Heart left ventricle (tissue), 16 donors: ENCODE measurements at places on chromosomes 11 and 22.

- no peak for DNase-seq
These were observed 14.0 kb upstream of the MTCH2 start for GRCh38 chr11:47656260-47656885.

DNA sequence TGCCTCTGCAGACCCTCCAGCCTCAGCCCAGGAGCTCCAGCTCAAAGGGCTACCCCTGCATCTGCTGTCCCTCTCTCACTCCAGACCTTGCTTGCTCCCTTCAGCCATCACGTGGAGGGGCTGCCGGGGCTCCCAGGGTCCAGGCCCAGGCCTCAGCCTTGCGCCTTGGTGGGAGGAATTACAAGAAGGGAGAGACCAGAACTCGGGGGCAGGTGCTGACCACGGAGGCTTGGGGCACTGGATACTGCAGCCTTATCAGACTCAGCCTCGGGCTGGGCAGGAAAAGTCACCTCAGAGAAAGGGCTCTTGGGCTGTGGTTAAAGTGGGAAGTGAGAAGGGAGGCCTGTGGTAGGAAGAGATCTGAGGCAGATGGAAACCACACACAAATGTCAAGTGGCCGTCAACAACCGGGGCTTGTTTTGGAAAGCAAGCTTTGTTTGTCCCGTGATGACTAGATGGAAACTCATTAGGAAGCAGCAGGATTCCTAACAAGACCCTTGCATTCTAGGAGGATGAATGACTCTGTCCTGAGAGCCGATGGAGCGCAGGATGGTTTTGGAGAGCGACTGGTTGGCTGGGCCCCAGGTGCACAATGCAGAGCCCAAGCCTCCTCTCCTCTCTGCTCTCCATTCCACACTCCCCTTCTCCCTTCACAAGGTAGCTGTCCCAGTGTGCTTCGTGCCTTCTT is 1321.7 kb downstream of the TBC1D22A start:
- DNase-seq = no peak

DNA sequence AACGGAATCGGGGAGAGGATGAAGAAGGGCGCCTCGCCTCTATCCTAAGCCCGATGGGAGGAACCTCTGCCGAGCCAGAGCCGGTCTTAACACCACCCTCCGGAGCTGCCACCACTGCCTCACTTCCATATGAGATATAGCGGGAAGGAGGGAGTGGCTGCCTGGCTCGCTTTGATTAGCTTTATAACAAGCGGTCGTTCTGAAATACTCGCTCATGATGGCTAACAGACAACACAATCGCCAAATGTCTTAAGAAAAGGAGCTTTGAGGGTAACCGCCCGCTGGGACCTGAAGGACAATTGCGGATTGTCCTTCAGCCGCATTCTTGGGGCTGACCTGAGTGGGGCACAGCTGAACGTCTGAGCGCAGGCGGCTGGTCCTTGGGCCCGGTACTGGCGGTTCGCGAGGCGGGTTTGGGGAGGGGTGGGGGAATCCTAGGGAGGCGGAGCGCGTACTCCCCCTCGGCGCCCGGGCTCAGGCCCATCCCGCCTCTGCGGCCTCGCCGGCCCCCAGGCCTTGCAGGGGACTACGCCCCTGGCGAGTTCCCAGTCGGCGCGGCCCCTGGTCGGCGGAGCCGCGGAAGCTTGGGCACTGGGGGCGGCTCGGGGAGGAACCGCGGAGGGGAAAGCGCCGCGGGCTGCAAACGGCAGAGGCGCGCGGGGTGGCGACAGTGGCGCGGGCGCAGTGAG is at the start of gene PLAAT5:
TSS of gene PLAAT5 (minus strand) at position 617 of the 689 bp plus-strand sequence. CDS start at position 484, 133 bp downstream.
- no peak for DNase-seq

- DNase-seq = peak; percentile 67
These were observed 34.1 kb upstream of the JAM3 start for GRCh38 chr11:134034496-134035381.

GRCh38 chr11:12089473-12089872 is 20.9 kb upstream of the MICAL2 start:
- DNase-seq = no peak

GRCh38 chr22:44892243-44892642 is 117.6 kb downstream of the PHF21B start:
- DNase-seq = no peak

- no peak for DNase-seq
These were observed 19.0 kb upstream of the APOA1 start for GRCh38 chr11:116856423-116856822.

DNA sequence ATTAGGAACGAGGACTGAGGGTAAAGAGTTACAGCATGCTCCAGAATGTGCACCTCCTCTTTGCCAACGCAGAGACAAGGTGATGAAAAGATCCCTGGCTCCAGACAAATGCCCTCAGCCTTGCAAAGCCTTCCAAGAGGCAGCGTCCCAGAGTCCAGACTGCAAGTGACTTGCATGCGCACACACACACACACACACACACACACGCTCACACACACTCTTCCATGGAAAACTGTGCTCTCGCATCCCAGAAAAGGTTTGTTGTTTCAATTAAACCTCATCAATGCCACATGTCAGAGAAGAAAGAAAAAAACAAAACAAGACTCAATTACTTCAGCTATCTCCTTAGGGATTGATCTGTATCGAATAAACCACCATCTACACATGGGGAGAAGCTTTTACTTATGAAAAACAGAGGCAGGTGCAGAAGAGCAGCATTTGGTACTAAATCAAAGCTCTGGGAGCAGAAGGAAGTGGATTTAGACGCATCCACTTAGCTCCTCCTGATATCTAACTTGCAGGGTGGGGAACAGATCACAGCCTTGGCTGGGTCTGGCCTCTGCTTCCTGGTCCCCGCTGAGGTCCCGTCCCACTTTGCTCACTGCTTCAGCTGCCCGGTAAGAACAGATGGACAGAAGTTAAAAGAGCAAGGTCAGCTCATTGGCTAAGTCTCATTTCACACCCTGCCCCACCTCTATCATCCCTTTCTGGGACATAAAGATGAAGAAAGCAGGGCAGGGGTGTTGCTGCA is 249.8 kb upstream of the BLID start:
- no peak for DNase-seq

DNA sequence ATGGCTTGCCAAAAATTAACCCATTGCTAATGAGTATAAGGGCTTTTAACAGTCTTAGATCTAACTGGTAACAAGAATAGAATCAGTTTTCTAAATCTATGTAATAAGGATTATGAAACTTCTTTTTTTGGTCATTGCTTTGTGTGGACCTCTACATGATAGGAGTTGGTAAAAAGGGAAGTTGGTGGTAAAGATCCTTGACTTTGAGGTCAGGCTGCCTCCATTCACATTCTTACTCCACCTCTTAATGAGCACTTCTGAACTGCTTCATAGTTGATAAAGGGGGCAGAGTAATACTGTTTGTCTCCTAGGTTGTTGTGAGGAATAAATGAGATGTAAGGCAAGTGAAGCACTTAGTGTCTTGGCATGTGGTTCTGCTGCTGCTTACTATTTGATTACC is 10.6 kb downstream of the EIF3M start:
- no peak for DNase-seq
